ENCODE measurements at places on chromosomes 12 and 14.
A peak's percentile ranks its signal among the peaks of the same experiment; 100 is the strongest.

DNA sequence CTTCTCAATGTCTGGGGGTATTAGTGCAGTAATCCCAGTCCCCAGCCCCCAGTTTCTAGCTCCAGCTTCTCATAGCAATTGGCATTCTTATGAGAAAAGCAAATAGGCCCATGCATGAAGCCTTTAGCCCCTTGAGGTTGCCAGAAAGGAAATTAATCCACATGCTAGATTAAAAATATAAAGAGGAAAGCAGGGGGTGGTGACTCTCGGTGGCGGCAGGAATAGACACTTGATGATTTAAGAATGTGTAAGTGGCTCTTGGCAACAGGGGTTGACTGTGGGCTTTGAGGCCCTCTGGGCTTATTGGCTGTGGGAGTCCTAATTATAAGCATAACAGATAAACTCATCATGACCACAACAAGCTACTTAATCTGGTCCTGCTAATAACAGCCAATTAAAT lies 1367.3 kb upstream of the FLRT2 start:
- no peak for DNase-seq

- DNase-seq: no peak
Measured at GRCh38 chr14:36344211-36344610, 23.8 kb upstream of the MBIP start.

- DNase-seq: no peak
Measured at GRCh38 chr14:51129130-51129529, 34.2 kb upstream of the TRIM9 start.

- no peak for DNase-seq
Measured at GRCh38 chr12:53999559-54000115, 324 bp upstream of the HOXC9 start.

DNA sequence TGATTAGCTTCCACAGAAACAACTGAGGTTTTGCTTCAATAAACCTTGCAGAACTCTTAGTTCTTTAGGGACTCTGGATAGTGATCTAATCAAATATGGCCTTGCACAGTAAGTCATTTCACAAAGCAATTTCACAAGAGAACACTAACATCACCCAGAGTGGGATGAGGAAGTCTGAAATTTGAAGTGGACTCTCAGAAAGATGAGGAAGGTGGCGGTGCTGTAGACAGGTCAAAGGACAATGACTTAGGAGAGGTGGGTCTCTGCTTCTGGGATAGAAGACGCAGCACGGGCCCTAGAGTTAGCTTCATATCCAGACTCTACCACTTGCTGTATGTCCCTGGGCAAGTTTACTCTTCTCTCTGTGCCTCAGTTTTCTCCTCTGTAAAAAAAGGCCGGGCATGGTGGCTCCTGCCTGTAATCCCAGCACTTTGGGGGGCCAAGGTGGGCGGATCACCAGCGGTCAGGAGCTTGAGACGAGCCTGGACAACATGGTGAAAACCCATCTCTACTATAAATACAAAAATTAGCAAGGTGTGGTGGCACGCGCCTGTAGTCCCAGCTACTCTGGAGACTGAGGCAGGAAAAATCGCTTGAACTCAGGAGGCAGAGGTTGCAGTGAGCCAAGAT lies 18.9 kb downstream of the FOS start:
- DNase-seq: no peak

DNA sequence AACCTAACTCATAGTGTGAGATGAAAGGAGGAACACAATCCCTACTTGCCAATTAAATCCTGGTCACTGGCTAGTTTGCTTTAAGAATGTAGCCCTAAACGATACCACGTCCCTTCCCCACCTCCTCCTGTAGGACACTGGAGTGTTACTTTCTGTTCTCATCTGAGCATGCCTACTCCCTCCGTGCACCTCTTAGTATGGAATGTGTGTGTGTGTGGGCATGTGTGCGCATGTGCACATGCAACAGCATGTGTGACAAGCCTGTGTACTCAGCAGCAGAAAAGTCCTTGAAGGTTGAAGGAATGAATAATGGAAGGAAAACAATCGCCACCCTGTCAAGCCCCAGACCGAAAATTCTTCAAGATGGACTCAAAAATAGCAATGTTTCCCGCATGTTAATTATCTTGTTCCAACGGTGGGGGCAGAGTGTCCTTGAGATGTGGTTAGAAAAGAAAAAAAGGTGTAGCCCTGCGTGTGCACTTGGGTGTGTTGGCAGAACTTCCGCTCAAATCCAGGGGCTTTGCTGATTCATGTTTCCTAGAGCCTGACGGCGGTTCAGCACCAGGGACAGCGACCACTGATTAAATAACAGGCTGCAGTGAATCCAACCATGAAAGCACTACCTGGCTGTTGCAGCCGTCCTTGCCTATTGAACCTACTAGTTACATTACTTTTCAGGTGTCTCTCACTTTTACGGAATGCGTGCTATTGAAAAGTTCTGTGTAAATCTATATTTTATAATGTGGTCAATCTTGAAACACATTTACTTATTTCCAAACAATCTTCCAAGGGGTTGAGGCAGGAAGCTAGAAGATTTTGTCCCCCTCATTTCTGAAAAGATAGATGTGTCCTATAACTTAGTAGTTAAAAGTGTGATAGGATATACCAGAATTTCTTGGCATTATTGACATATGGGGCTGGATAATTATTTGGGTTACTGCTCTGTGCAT lies 79.8 kb downstream of the SRRM4 start:
- DNase-seq: peak; percentile 3

- no peak for DNase-seq
Measured at GRCh38 chr12:128803788-128804187, 20.0 kb downstream of the SLC15A4 start.

DNA sequence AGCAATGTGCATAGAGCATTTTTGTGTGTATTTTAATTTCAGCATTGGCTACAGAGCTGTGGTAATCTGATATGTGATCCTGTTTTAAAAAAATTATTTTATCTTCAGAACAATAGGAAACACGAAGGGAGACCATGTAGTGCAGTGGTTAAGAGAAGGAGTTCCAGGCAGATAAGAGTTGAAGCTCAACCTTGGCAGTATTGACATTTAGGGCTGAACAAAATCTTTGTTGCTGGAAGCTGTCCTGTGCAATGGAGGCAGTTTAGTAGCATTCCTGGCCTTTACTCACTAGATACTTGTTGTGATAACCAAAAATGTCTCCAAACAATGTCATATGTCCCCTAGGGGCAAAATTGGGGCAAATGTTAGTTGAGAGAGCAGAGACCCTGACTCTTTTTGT lies 59.2 kb downstream of the CHST11 start:
- no peak for DNase-seq

GRCh38 chr12:108348842-108349241 lies 9.7 kb upstream of the CMKLR1 start:
- no peak for DNase-seq

GRCh38 chr12:116368196-116369194 lies 91.0 kb upstream of the MED13L start:
- no peak for DNase-seq

DNA sequence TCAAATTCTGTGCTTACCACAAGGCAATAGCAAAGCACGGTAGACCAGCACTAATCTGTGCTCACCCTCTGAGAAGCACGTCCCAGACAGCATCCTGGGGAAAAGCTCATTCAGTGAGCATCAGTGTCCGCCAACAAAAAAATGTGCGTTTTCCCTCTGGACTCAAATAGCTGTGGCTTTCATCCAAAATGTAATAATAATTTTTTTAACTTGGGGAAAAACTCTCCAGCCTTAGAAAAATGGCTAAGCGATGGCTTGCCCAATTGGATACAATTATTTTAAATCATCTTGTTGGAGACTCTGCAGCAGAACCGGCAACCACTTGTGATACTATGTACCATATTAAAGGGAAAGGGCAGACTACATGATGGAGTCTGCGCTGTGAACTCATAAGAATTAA lies 1.1 kb upstream of the KRT77 start:
- no peak for DNase-seq

DNA sequence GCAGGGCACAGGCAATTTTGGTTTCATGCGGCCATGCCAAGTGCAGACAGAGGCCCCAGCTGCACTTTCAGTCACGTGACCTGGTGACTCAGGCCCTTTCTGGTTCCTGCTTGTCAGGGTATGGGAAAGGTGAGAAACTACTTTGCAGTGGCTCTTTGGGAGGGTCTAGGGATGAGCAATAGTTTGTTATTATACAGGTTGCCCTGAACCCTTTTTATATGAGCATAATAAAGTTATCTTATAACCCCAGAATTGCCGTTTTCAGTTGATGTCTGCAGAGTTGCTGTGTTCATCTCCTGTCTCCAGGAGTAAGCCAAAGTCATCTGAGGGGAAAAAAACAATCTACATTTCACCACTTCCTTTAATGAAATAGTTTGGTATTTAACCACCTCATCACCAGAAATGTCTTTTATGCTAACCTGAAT lies 30.9 kb upstream of the EMP1 start:
- peak; percentile 88 for DNase-seq

- no peak for DNase-seq
Measured at GRCh38 chr12:108457734-108458361, 57.2 kb upstream of the FICD start.

GRCh38 chr12:53205747-53206419 lies 1.2 kb downstream of the ITGB7 start:
- DNase-seq: peak; percentile 75

DNA sequence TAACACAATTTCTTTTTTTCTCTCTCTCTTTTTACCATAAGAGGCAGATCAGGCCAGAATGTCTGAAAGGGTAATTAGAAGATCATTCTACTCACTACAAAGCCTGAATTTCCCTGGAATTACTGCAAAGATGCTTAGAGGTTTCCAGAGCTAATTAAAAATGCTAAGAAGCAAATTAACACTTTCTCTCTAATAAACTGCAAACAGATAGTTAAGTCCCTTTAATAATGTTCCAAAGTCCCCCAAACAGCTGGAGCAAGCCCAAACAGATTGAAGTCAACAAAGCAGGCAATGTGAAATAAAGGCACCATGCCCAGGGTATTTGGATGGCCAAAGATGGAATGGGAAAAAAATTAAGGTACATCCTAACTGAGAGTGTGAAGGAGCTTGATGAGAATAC lies 208.8 kb upstream of the LRFN5 start:
- DNase-seq: no peak

DNA sequence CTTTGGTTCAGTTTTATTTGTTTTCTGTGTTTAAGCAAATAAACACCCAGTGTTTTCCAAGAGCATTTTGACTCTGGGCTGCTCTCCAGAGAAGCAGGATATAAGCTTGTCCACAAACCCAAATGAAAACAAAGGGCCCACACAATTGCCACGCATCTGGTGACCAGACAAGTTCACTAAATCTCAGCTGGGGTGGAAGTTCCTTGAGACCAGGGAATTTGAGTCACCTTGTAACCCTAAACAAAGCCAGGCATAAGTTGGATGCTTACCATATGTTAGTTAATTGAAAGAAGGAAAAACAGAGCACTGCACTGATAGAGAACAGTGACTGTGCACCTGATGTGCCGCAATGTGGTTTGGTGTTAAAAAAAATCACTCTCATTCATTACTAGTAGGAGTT lies 1.6 kb upstream of the TXNRD1 start:
- DNase-seq: no peak

DNA sequence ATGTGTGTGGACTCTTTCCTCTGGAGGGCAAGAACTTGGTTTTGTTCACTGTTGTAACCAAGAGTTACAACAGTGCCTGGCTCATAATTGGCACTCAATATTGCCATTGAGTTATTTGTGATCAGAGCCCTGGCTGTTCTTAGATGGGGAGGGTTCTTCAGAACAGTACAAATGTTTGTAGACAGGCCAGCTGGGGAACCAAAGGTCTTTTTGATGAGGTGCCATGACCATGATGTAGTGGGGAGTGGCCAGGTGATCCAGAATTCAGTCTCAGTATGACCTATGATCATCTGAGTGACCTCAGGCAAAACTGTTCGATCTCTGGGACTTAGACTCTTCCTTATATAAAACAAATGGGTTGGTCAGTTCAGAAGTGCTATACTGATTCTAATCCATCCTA lies 3.3 kb upstream of the PRKAB1 start:
- no peak for DNase-seq

GRCh38 chr12:26056335-26056734 lies 68.5 kb downstream of the BHLHE41 start:
- no peak for DNase-seq

- no peak for DNase-seq
Measured at GRCh38 chr14:70107309-70107708, 81.4 kb downstream of the SLC8A3 start.

DNA sequence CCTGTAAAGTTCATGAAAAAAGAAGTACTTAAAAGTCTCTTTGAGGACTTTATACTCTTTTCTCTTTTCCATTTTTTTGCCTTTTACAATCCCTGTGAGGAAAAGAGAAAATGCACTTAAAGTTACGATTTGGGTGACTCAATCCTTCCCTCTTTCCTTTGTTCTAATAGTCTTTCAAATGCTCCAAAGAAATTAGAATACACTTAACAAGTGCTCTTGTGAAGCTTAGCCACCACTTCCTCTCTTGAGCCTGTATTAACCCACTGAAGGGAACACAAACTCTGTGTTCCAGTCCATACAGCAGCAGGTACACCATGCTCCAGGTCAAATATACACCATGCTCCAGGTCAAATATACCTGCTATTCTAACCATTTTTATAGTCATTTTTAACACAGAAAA lies 581.1 kb upstream of the MGAT4C start:
- no peak for DNase-seq

DNA sequence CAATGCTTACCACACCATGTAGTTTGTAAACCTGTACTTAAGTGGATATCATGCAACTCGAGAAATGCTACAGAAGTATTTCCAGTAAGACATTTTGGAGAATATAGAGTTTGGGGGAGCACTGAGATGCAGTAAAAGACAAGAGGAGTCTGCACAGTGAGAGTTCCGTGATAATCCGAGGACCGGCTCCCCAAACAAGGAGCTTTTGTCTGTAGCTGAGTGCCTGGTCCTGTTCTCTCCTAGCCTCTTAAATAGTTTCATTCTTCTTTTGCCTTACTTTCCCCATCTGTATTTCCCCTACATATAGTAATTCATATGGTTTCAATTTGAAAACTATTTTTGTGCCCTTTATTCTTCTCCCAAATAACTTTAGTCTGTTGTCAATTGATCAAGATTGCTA lies 364.1 kb downstream of the EGLN3 start:
- no peak for DNase-seq

DNA sequence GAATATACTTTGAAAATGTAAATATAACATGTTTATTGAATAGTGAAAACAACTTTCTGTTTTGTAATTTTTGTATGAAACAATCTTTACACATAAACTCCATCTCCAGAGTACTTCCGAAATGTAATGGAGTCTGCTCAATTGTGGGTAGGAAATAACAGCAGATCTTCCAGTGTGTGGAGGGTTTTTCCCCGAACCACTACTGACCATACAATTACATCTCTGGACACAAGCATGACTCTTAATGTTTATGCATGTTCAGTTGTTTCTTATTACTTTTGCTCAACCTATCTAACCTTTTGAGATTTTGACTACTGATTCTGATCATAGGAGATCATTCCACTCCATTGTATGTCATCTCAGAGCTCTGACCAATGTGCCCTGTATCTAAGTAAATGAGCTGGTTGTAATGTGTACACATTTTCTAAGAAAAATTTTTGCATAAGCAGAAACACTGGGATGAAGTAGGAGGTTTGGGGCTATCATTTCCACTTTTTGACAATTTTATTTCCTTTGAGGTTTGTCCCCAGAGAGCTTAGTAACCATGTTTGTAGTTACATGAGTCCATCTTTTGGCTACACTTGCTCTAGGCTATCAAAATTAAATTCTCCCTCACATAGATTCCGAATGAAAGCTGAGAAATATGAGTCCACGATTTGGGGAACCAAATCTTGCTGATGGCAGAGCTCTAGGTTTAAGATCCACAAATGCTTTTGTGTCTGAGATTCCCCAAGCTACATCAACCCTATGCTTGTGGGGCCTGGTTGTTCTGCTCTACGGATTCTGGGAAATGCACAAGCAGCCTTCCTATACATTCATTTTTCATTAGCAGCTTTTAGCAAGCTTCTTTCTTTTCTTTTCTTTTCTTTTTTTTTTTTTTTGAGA lies 21.4 kb upstream of the CLEC4D start:
- no peak for DNase-seq
